ENCODE measurements at places on chromosomes 2 and 18.

DNA sequence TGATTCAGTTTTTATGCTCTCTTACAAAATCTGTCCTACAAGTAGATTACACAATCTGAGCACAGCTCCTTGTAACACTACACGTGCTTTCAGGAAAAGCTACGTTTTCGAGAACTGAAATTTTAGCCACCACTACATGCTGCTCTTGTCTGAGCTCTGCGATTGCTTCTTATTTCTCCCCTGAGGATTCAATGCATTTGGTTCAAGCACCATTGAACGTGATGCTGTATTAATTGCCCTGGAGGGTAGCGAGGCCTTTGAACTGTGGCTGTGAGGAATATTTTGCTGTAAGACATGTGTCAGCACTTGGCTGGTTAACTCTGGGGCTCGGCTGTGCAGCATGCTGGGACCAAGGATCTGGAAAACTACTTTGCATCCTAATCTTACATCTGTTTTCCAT is 405.8 kb downstream of the EPHA4 start:
- ATAC-seq, result peak; percentile 31

DNA sequence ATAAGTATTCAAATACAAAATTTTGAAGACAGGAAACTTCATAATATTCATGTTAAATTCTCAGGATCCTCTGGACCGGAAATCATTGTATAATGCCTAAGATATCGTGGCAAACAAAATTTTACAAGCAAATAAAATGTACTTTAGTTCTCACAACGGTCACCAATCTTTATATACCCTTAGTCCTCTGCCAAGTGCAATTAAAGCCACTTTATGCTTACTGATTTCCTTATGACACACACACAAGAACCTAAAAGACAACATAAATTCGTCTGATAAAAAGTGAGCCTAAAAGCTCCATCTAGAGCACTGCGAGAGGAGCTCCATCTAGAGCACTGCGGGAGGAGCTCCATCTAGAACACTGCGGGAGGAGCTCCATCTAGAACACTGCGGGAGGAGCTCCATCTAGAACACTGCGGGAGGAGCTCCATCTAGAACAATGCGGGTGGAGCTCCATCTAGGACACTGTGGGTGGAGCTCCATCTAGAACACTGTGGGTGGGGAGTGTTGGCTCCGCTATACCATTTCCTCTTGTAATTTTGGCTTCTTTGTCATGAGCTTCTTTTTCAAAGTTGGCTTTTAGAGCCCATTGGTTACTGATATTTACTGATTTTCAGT is 15.9 kb downstream of the ATP8B1 start:
- no peak for ATAC-seq

- ATAC-seq, result no peak
These were observed 247.5 kb downstream of the NBAS start for GRCh38 chr2:15313657-15314056.

DNA sequence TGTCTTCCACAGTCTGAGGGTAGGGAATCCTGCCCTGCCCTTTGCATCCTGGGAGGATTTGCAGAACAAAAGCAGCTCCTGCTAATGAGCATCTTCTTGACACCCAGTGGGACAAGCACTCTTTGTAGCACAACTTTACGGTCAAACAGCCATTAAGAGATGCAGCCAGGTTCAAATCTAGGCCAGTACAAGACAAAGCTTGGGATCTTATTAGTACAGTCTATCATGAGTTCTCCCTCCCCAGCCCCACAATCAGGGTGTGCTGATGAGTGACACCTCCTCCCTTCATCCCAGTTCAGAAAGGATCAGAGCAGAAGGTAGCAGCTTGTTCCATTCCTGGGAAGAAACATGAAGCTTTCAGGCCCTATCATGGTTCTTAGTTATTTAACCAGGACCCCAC is 41.9 kb downstream of the MARCO start:
- no peak for ATAC-seq

- ATAC-seq, result no peak
These were observed 12.5 kb downstream of the BABAM2 start for GRCh38 chr2:27903018-27903417.

DNA sequence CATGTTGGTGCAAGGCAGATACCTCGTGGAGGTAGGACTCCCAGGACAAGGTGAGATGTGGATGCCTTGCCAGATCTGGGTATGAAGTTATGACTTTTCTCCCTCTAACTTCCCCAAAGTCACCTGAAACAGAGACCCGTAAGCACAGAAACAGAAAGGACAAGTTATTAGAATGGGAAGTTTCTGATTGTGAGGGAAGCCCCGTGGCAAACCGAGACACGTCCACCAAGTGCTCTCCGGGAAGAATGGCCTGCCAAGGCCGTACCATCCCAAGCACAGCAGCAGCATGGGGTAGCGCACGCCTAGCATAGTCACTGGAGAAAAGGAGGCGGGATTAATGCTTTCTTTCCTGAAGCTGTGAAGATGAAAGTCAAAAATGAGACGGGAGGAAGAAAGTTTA is 110.6 kb downstream of the ZNF532 start:
- no peak for ATAC-seq

GRCh38 chr2:135882415-135882814 is 6.2 kb upstream of the MCM6 start:
- ATAC-seq, result no peak
